ENCODE measurements at places on chromosomes 3 and 15.

DNA sequence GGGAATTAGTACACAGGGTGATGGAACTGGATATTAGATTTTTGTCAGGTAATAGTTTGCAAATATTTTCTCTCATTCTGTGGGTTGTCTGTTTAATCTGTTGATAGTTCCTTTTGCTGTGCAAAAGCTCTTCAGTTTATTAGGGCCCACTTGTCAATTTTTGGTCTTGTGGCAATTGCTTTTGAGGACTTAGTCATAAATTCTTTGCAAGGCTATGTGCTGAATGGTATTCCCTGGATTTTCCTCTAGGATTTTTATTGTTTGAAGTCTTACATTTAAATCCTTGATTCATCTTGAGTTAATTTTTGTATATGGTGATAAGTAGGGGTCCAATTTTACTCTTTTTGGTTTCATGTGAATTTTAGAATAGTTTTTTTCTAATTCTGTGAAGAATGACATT is 111.3 kb downstream of the ARRDC4 start:
- DNase-seq = no peak

GRCh38 chr15:27336676-27337075 is 365.7 kb downstream of the GABRG3 start:
- no peak for DNase-seq

GRCh38 chr15:34490417-34491193 is 53.0 kb upstream of the GOLGA8A start:
- no peak for DNase-seq

DNA sequence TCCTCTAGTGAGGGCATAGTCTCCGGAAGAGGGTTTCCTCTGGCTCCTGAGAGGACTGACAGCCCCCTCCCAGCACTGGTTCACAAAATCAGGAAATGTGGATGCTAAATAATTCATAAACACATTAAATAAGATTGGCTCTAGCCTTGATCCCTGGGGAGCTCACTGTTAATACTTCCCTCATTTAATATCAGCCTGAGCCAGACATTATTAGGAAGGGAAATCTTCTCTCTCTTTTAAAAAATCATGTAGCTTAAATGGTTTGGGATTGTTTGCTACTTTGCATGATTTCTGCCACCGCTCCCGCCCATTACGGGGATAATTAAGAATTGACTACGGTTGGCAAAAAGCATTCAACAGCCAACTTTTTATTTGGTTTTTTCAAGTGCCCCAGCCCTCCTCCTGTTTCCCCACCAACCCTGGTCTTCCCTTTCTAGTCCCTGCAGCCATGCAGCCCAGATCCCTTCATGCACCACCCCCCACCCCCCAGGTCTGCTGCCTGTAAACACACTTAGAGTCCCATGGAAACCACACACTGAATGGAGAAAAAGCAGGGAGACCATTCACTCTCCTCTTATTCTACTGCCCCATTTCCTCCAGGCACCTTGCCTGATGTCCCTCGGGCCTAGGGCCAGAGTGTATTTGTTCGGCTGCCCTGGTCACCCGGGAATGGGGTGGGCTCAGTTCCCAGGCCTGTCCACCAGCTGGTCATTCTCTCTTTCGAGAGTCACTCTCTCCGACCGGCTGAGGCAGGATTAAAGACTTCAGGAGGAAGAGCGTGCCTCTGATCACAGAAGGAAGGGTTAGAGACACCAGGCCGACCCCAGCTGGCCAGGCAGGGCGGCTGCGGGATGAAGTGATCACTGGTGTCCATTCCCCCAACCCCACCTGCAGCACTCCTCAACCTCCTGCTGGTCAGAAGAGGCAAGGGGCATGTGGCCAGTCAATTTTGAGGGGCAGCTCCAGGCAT is 45.1 kb downstream of the SEMA5B start:
- DNase-seq = no peak

DNA sequence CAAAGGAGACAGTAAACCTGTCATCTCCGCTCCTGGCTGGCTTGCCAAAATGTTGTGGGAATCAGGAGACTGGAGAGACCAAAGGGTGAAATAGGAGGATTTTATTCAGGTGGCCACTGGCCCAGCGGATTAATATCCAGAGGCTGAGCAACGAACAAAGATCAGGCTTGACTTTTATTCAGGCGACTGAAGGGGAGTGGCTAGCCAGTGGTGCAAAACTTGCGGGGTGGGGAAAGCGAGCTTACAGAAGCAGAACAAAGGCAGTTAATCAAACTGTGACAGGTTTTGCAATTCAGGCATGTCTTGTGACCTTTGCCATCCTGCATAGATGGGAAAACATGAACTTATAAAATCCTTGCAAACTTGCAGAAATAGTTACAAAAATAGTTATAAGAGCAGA is 19.8 kb upstream of the ACAD9 start:
- DNase-seq = no peak

GRCh38 chr3:4504340-4505261 is 11.5 kb downstream of the ITPR1 start:
- no peak for DNase-seq

- no peak for DNase-seq
Observed at GRCh38 chr3:12413721-12414255, 70.5 kb upstream of the TSEN2 start.

GRCh38 chr15:74955796-74956647 is 550 bp downstream of the RPP25 start:
- DNase-seq = peak; percentile 65

- no peak for DNase-seq
Observed at GRCh38 chr3:50260942-50261441, 8.0 kb upstream of the SEMA3B start.

DNA sequence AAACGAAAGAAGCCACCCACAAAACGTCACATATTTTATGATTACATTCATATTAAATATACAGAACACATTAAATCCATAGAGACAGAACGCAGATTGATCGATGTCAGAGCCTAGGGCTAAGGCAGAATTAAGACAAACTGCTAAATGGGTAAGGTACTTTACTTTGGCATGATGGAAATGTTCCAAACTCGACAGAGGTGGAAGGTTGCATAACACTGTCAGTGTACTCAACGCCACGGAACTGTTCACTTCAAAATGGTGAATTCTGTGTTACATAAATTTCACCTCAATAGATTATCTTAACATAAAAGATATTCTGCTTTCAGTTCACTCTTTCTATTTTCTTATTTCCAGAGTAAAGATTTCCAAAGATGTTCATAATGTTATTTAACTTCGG is 158.4 kb downstream of the TBC1D5 start:
- no peak for DNase-seq

- no peak for DNase-seq
Observed at GRCh38 chr3:133371181-133371580, 28.7 kb upstream of the BFSP2 start.

DNA sequence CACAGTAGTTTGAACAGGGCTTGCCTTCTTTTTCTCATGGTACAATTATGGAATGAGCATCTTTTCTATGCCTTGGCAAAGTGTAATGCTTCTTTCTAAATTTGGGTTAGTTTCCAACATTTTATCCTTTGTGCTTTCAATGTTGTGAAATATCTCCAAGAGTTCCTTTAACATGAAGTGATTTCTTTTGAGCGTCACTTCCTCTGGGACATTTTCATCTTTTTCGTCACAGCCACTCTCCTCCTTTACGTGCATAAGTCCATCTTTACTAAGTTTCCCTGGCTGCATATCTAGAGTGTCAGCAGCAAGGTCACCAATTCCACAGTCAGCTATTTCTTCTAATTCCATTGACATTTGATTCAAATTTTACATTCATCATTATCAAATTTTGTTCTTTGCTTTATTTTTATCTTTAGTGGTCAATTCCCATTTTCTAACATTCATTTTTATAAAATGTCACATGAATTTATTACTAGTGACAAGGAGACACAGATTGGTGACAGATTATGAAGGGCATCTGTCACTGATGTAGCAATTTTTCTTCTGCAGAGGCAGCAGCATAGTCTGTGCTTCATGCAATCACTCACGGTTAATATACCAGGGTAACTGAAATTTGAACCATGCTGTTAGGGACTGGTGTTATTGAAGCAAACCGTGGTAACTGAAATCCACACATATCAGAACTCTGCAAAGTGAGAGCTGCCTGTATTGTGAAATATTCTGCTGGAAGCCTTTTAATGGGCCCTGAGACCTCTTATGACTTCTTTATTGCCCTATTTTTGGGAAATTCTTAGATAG is 126.5 kb upstream of the THBS1 start:
- no peak for DNase-seq

DNA sequence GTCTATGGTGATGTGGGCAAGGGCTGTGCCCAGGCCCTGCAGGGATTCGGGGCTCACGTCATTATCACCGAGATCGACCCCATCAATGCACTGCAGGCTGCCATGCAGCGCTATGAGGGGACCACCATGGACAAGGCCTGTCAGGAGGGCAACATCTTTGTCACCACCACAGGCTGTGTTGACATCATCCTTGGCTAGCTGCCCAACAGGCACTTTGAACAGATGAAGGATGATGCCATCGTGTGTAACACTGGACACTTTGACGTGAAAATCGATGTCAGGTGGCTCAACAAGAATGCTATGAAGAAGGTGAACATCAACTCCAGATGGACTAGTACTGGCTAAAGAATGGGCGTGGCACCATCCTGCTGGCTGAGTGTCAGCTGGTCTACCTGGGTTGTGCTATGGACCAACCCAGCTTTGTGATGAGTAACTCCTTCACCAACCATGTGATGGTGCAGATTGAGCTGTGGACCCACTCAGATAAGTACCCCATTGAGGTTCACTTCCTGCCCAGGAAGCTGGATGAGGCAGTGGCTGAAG is 6.1 kb upstream of the USP8 start:
- no peak for DNase-seq

GRCh38 chr3:135929670-135930069 is 35.9 kb upstream of the PPP2R3A start:
- DNase-seq = no peak

- DNase-seq = no peak
Observed at GRCh38 chr3:112389961-112390360, 57.0 kb downstream of the CD200 start.

- DNase-seq = no peak
Observed at GRCh38 chr3:118208642-118209041, 826.0 kb downstream of the IGSF11 start.

- DNase-seq = no peak
Observed at GRCh38 chr3:55286693-55287092, 200.4 kb downstream of the WNT5A start.

- DNase-seq = no peak
Observed at GRCh38 chr3:196246612-196247308, 30.4 kb downstream of the SLC51A start.

DNA sequence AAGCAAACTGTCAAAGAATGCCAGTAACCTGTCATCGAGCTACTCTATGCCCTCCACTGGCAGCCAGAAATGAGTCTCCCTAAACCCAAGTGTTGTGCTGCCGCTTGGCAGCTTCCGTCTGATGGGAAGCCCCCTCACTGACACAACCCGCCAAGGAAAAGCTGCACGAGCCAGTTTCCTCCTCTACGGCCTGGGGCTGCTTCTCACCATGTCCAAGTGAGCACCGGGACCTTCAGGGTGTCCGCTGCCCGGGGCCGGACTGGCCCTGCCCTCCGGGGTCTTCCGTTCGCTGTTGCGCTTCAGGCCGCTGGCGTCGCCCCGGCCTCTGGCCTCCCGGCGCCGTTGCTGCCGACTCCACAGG is 490 bp downstream of the TOMM70 start:
- DNase-seq = peak; percentile 3

GRCh38 chr3:113054552-113054951 is 63.8 kb downstream of the GTPBP8 start:
- DNase-seq = no peak

GRCh38 chr3:153437666-153438065 is 275.6 kb downstream of the RAP2B start:
- DNase-seq = no peak

- DNase-seq = no peak
Observed at GRCh38 chr3:16474920-16475319, 38.6 kb downstream of the RFTN1 start.

GRCh38 chr3:14497321-14497720 is 42.8 kb downstream of the GRIP2 start:
- no peak for DNase-seq

GRCh38 chr15:99826157-99826780 is 93.0 kb upstream of the LYSMD4 start:
- DNase-seq = no peak

DNA sequence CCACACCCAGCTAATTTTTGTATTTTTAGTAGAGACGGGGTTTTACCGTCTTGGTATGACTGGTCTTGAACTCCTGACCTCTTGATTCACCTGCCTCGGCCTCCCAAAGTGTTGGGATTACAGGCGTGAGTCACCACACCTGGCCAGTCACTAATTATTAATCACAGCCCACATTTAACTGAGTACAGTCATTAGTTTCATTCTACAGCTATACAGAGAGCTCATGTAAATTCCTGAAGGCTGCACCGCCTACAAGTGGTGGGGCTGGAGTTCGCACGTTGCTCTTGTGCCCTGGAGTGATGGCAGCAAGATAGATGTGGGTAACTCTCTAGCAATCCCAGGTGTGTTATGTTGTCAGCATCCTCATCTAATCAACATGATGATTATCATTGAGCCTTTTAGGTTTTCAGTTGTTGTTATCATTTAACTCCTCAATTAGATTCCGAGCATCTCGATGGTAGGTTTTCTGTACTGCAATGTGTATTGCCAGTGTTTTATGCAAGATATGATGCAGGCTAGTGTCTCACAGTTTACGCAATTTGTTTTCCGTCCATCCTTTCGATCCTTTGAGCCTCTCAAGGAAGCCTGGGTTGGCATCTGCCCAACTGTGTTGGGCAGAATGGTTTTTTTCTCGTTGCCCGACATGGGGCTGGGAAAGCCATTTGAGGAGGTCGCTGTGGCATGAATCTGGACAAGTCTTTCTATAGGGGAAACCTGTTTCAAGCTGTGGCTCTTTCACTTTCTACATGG is 216.3 kb downstream of the LPP start:
- DNase-seq = no peak

DNA sequence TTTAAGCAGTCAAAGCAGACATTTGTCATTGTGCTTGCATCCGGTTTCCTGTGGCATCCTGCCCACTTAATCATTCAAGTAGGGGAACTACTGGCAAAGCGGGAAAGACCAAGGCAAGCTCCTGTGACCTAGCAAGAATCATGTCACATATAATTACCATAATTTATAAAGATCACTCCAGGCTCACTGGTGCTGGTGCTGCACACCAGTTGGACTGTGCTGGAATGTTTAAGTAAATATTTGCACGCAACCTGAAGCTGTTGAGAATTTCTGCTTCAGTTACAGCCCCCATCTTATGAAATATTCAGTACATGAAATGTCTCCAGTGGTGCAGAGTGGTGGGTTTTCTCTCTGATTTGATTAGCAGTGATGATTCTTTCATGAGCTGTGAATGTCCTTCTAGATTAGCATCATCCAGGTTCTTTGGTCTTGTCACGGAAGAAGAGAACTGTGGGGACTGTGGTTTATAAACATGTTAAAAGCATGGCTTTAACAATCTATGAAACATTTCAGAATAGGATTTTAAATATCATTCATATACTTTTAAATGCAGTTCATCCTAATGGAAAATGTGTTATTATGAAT is 621.3 kb upstream of the EPHA6 start:
- no peak for DNase-seq

Measured in stimulated activated CD4-positive, alpha-beta T cell treated with anti-CD3 and anti-CD28 coated beads, Interleukin-1b, Interleukin-23, amount 100 ng/mL, for 4 hours (primary cell).